ENCODE measurements at places on chromosomes 2 and 18.
A peak's percentile ranks its signal among the peaks of the same experiment; 100 is the strongest.

GRCh38 chr18:31970617-31971016, 27.7 kb upstream of the TRAPPC8 start:
- no peak for DNase-seq

GRCh38 chr2:219252570-219252899, 508 bp upstream of the TUBA4B start:
- DNase-seq: no peak

GRCh38 chr2:97952357-97952756, 43.4 kb downstream of the TMEM131 start:
- DNase-seq: no peak

GRCh38 chr2:12543978-12544558, 172.7 kb upstream of the TRIB2 start:
- peak; percentile 75 for DNase-seq

DNA sequence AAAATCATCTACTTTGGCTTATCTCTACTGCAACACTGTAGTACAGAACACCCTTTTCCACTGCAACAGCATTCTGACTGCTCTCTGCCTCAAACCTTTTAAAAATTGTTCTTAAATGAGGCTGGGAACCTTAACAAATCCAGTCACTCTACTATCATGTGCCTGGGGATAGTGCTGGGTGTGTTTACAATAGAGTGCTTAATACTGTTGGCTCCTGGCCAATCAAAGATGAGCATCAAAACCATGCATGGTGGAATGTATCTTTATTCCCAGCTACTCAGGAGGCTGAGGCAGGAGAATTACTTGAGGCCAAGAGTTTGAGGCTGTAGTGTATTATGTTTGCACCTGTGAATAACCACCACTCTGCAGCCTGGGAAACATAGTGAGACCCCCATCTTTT, 7.4 kb downstream of the ANKAR start:
- no peak for DNase-seq

DNA sequence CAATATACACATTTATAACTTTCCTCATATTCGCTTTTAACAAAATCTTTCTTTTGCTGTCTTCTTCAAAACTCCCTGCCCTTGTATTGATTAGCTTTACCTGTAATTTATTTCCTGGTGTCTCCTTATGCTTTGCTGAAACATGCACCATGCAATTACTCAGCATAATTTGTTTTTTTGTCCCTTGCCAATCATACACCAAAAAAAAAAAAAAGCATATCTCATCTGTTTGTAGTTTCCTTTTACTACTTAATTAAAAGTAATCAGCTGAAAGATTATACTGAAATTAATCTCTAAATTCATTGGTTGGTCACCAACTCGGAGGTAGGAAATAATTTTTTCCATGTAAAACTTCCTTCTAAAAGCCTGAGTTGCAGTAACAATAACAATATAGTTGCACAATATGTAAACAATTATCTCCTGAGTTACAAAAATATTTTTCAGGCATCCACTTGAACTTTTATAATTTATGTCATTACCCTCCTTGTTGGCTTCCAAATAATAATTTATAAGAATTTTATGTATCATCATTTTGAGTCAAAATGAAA, 53.0 kb upstream of the ROCK1 start:
- no peak for DNase-seq

DNA sequence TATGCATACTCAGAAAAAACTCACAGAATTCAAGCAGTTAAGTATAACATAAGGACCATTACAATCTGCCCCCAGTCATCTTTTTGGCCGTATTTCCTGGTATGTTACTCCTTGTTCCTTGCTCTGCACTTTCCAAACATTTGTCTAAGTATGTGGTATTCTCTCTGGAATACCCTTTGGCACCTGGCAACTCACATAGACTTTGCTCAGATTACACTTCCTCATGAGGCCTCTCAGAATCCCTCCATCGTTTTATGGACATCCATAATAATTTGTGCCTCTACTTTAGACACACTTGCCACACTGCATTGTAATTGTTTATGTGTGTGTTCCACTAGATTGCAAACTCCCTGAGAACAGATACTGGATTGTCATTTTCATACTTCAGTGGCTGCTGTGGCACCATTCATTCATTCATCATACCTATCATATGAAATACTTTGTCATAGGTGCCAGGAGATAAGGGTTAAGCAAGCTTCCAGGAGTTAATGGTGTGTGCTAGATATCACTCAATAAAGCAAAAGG, 84.0 kb downstream of the HIBCH start:
- no peak for DNase-seq

- no peak for DNase-seq
Measured at GRCh38 chr2:3025261-3025660, 352.4 kb downstream of the EIPR1 start.

DNA sequence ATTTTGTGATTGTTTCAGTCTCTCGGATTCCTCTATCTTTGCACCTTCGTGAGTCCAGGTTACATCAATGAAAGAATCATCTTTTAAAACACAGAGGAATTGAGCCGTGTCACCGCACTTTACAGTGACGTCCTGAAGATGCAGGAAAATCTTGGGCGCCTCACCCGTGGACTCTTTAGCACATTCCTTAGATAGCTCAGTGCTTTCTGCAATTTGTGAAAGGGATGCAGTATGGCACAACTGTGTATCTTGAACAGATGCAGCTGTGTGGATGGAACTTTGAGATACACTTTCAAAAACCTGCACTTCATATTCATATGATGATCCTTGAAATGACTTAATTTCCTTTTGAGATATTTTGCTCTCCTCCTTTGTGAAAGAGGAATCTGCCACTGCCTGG, 50.9 kb downstream of the TTN start:
- no peak for DNase-seq

- DNase-seq: no peak
Measured at GRCh38 chr2:41314511-41315070, 733.2 kb upstream of the PKDCC start.

All from fibroblast of skin of left quadriceps (primary cell).